GOT3 (cell line): ENCODE measurements at places on chromosomes 4 and X.

- DNase-seq, result no peak
Measured at GRCh38 chr4:71769434-71769833, 14.4 kb downstream of the GC start.

GRCh38 chrX:155144926-155145325, 71.3 kb upstream of the VBP1 start:
- no peak for DNase-seq

DNA sequence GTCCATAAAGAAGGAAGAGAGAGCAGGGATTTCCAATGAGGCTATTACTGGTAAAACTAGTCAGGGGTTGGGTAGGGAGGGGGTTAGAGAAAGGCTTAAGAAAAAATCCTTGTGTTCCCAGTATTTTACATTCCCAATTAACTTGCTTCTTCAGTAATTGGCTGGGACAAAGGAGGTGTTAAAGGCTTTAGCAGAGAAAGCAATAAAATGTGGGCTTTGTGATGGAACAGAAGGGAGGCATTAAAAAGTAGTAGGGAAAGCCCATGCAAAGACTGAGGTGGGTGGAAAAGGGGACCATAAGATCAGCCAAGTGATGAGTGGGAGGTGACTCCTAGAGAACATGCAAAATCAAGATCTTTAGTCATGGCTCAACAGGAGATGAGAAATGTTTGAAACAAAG, 1467.2 kb downstream of the RPA4 start:
- DNase-seq, result no peak

DNA sequence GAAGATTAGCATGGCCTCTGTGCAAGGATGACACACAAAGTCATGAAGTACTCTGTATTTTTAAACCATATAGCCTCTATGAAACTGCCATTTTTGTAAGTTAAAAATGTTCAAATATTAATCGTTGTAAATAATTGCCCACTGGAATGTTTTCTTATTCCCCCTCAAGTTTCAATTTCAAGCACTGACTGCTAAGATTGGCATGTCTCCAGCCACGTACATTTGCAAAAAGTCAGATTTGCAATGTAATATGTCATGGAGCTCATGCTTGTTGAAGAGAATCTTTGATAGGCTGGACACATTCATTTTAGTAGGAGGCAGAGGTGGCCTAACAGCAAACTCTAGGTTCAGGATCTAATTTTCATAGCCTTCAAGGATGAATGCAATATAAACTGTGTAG, 124.7 kb downstream of the CBR4 start:
- no peak for DNase-seq

- no peak for DNase-seq
Measured at GRCh38 chrX:155870958-155871357, 10.2 kb upstream of the VAMP7 start.

DNA sequence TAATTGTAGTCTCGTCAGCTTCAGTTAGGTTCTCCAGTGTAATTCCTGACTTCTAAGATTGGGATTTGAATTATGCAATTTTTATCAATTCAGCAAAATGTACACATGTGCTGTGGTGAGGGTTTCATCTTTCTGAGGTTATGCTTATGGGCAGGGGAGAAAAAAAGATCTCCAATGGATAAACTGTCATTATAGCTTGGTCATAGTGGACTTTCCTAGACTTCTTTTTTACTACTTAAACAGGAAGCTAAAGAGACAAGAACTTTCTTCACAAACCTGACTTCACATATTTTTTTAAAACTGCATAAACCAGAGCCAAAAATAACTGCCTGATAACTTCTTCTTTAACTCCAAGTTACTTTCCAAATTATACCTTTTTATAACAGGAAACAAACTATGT, 21.7 kb upstream of the SPP1 start:
- DNase-seq, result no peak

- no peak for DNase-seq
Measured at GRCh38 chr4:117162976-117163375, 77.6 kb upstream of the TRAM1L1 start.

GRCh38 chrX:154038656-154039055, 19.0 kb upstream of the IRAK1 start:
- DNase-seq, result no peak

- DNase-seq, result no peak
Measured at GRCh38 chrX:154113729-154114128, 16.2 kb upstream of the MECP2 start.

GRCh38 chr4:163662768-163663167, 168.3 kb downstream of the TMA16 start:
- no peak for DNase-seq

DNA sequence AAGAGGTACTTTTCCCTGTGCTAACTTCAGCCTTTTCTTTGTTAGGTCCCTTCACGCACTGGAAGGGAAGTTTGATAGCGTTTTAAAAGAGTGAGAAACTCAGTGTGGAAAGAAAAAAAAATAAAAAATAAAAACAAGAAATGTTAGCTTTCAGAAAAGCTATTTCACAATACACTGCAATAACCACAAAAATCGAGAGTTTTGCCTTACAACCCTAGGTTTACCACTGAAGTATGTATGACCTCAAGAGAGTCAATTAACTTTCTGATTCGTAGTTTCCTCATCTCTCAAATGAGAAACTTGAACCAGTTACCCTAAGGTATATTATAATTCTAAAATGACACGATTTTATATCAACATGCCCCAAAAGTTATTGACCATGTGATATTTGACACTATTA, 93.9 kb upstream of the JADE1 start:
- no peak for DNase-seq

DNA sequence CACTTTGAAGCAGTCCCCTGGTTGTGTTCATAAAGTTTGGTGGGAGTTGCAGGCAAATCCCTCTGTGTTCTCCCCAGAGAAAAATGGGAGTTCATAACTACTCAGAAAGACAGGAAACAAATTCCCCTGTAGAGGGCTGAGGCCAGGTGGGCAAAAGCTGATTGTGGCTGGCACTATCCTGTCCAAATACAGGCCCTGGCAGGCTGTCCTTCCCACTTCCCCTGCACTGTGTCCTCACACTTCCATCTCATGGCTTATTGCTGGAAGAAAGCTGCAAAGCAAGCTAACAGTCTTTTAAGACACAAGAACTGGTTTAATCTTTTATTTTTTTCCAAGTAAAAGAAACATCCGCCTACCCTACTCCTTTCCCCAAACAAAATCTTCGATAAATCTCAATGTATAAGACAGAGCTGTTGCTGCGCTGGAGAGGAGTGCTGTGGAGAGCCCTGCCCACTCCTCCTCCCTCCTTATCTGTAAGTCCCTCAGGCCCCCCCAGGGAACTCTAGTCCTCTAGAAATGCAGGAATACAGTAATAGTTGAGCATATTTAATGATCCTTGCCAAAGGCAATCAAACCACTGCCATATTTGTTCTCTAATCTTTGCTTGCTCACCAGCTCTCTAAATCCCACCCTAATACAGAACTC, 14.0 kb downstream of the TAPT1 start:
- DNase-seq, result no peak

GRCh38 chr4:143443728-143444127, 69.8 kb upstream of the SMARCA5 start:
- DNase-seq, result no peak

- DNase-seq, result no peak
Measured at GRCh38 chrX:140713174-140713539, 3.6 kb downstream of the LINC00632 start.

DNA sequence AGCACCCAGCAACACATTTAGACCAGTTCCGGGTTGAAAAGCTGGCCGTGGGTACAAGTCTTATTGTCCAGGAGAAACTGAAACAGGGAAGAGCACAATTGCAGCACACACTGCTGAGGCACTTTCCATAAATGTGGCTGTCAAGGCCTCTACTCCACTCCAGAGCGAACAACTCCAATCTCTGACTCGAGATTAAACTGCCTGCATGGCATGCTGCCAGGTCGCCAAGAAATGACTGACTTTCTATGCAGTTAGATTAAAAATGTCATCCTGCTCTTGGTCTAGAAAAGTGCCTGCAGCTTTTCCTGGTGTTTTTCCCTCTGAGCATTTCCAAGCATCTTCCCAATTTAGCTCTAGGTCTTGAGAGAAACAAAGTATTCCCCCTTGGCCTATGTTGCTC, 260.6 kb upstream of the EMCN start:
- DNase-seq, result no peak

- DNase-seq, result no peak
Measured at GRCh38 chr4:47203593-47203992, 172.2 kb downstream of the GABRB1 start.

GRCh38 chr4:138053641-138054301, 188.4 kb downstream of the SLC7A11 start:
- no peak for DNase-seq

DNA sequence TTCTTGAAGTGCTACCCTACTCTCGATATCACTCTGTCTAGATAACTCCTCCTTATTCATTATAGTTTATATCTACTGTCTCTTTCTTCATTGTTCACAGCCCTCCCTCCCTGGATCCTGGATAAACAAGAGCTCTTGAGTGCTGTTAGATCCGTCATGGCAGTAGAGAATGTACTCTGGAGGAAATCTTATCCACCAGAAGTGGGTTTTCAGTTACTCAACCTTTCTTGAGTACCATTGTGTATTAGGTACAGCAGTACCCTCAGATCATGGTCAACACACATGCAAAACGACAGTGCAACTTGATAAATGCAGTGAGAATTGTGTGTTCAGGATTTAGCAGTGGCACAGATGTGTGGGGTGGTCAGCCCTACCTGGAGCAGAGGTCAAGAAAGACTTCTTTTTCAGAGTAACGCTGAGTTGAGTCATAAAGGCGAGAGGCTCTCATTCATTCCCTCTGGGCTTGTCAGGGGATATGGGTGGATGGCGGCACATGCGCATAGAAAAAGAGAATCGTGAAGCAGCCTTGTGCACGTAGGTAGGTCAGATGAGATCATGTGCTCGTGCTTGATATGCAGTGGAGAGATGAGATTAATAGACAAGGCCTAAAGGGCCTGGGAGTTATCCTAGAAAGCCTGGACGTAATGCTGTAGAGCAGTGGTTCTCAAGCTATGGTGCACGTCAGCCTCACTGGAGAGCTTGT, 89.5 kb downstream of the SNX25 start:
- no peak for DNase-seq

DNA sequence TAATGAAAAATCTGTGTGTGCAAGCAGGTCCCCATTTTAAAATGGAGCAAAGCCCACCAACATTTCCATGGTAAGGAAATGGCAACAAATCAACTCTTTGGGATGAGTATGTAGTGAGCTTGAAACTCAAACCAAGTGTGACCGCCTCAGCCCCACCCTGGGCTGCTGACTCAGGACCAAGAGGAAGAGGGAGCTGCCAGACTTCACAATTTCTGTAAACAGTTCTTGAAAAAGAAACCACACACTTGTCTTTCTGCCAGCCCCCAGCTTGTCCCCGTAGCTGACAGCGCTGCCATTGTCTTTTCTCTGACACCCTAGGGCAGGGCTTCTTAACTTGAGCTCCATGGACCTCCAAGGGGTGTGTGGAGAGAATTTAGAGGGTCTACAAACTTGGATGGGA, 10.3 kb downstream of the RTL5 start:
- no peak for DNase-seq

- no peak for DNase-seq
Measured at GRCh38 chrX:137425986-137426385, 139.9 kb upstream of the ZIC3 start.

- no peak for DNase-seq
Measured at GRCh38 chr4:8120501-8120900, 38.1 kb downstream of the ABLIM2 start.

DNA sequence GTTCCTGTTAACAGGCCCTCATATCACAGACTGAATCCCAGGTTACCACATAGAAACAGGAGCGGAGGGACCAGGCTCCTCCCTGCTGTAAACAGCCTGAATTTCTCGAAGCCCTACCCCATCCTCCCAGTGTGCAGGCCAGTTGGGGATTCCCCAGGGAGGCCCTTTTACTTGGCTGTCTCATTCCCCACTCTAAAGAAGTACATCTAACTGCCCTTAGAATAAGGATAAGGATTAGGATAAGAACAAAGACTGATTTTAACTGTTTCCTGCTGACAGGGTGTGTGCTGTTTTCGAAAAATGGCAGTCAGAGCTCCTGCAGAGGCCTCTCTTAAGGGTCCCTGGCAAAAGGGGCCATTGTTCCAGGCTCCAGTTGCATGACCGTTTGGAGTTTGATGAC, 133.7 kb downstream of the PAPSS1 start:
- DNase-seq, result no peak

DNA sequence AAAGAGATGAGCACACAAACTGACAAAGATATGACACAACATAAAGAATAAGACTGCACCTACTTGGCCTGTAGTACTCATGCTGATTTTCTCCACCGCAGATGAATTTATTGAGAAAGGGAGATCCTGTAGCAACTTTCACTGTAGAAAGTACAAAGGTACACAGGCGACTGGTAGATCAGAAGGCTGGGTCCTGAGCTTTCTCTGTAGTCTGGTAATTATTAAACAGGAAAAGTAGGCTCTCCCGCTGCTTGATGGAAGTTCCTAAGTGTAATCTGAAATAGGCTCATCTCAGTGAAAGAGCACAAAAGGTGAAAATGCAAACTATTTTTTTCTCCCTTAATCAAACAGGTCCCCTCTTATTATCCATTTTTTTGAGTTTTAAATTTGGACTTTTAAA, at the start of gene ADH6:
TSS of gene ADH6 (minus strand) at position 175 of the 400 bp plus-strand sequence. CDS start at position 81, 94 bp downstream.
- DNase-seq, result no peak

DNA sequence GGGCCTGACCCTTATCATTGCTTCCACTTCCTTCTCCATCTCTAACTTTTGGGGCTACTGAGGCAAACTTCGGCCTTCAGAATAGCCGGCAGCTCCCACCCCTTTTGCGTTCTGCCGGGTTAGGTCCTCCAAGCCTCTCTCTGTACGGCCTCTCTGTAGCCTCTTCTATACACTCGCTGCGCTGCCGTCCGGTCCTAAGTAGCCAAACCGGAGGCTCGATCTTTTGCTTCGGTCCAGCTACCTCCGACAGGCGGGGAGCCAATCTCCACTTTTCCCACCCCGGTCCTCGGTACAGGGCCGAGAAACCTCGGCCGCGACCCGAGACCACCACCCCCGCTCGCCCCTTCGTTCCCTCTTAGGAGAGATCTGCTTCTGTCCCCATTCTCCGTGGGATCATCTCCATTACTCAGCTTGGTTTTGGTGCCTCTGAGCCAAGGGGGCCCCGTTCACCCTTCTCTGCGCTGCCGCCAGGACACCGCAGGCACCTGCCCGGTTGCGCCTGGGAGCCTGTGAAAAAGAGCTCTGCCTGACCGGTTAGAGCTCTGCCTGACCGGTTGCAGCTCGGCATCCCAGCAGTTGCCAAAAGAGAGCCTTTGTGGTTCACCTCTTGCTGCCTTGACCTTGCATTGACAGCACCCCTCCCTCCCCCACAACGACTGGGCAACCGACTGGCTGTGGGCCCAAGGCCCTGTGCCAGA, 1.0 kb upstream of the HTR2C start:
- DNase-seq, result no peak

- no peak for DNase-seq
Measured at GRCh38 chr4:110364911-110365520, 110.9 kb upstream of the ENPEP start.

GRCh38 chr4:139530833-139531427, 25.1 kb downstream of the SETD7 start:
- no peak for DNase-seq

GRCh38 chr4:82900066-82900410, 497 bp upstream of the THAP9 start:
- no peak for DNase-seq
